ENCODE measurements at places on chromosomes 16 and 17.

DNA sequence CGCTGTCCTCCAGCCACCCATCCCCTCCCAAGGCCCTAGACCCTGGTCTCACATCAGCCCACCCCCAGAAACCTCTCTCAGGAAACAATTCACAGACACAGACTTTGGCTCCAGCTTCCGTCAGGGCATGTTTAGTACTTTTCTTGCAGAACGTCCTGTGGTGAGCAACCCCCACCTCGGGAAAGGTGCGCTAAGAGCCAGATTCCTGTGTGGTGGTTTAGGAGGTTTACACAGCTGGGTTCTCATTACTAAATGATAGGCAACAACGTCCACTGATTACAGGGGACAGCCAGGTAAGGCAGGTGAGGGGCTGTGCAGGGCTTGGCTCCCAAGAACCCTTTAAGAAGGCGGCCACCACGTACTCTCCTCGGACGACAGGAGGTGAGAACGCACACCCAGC, 29.3 kb downstream of the KIFC3 start:
- no peak for DNase-seq

- DNase-seq, result no peak
These were observed 28.7 kb downstream of the RPH3AL start for GRCh38 chr17:323721-324571.

DNA sequence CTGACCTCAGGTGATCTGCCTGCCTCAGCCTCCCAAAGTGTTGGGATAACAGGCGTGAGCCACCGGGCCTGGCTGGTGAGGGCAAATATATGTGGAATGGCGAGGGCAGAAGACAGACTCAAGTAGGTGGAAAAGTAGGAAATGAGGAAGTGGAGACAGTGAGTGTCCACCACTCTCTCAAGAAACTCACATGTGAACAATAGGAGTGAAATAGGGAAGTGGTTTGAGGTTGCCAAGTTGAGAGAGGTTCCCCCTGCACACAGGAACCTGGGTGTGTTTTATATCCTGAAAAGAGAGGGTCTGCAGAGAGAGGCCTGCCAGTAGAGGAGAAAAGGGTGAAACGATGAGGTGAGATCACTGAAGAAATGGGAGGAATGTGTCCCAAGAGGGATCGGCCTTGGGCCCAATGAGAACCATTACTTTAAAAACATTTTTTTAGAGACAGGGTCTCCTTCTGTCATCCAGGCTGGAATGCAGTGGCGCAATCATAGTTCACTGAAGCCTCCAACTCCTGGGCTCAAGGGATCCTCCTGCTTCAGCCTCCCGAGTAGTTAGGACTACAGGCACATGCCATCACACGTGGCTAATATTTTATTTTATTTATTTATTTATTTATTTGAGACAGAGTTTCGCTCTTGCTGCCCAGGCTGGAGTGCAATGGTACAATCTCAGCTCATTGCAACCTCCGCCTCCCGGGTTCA, 17.1 kb upstream of the CORO1A start:
- no peak for DNase-seq

GRCh38 chr17:47993031-47993564, 22.2 kb downstream of the CDK5RAP3 start:
- DNase-seq, result no peak

GRCh38 chr16:70258065-70258464, 6.3 kb upstream of the EXOSC6 start:
- no peak for DNase-seq

Data from activated CD4-positive, alpha-beta T cell treated with anti-CD3 and anti-CD28 coated beads, Interleukin-2, amount 50 U/mL, for 1 hour (primary cell).